Cortex of kidney (tissue), 1 donor: ENCODE measurements at places on chromosomes 6 and 20.

- no peak for DNase-seq
These were observed 378.8 kb downstream of the CDH4 start for GRCh38 chr20:61630816-61631215.

DNA sequence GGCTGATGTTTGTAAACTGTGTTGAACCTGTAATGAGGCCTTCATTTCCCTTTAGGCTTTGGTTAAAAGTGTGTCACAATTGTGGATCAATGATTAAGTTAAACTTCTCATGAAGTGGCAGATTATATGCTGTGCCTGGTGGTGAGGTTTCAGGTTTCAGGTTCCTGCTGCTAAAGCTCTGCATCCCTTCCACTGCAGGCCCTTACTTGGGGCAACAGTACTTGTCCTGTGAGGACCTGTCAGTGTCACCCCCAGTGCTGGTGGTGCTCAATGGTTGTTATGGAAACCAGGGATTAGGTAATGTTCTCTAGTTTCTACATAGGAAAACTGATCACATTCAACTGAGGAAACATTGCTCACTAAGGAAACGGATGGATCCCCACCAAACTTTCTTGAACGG is 18.5 kb downstream of the RPP21 start:
- no peak for DNase-seq

GRCh38 chr6:108947114-108947854 is 99.1 kb downstream of the ARMC2 start:
- no peak for DNase-seq

GRCh38 chr6:3427687-3428085 is 29.2 kb downstream of the SLC22A23 start:
- DNase-seq = no peak

- no peak for DNase-seq
These were observed 2.2 kb upstream of the PTPRA start for GRCh38 chr20:2871111-2871465.

DNA sequence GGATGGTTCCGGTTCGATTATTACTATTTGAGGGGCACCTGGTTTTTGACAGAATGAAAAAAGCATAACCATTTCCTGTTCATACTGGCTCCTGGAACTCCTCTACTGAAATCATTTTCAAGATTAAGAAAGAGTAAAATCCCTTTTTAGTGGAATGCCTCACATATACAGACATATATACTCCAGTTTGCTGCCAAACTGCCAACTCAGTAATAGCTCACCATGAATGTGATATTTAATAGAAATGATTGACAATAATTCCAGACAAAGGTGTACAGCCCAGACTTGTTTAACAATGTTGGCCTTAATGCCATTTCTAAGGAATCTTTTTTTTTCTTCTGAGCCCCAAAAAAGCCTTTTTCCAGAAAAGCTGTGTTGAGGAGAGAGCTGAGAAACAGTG is 93.1 kb downstream of the JAG1 start:
- DNase-seq = no peak

DNA sequence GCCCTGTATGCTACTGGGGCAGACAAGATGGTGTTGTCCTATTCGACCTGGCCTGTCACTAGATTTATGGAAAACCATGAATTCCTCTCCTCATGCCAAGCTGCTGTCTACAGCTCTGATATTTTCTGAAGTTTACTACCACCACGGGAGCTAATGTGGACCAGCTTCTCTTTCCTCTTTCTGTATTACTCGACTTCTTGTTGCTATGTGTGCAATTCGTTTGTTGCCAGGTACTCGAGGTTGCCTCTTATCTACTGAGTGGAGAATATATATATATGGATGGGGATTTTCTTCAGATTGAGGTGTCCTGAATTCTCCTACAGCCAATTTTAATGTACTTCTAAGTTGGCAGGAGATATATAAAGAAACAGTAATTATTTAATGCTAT is 34.7 kb downstream of the MAN1A1 start:
- no peak for DNase-seq

- no peak for DNase-seq
These were observed 51.6 kb downstream of the RALY start for GRCh38 chr20:34045294-34045693.

DNA sequence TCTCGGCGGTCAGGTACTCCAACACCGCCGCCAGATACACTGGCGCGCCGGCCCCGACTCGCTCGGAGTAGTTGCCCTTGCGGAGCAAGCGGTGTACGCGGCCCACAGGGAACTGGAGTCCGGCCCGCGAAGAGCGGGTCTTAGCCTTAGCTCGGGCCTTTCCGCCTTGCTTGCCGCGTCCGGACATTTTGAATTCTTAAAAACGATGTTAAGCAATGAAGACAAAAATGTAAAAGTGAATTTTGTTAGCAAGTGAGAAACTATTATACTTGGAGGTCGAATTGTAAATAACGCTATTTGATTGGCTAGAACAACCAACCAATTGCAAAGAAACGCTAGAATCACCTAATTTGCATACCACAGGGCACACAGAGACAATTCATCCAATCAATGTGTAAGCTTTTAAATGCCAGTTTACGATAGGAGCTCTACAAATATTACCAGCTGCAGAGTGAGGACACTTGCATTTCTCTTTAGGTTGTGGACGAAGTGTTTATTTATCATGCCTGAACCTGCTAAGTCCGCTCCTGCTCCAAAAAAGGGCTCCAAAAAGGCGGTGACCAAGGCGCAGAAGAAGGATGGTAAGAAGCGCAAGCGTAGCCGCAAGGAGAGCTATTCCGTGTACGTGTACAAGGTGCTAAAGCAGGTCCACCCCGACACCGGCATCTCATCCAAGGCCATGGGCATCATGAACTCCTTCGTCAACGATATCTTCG is 112.0 kb downstream of the HFE start:
- DNase-seq = no peak

- DNase-seq = no peak
These were observed 278.1 kb upstream of the JAG1 start for GRCh38 chr20:10951904-10952303.

DNA sequence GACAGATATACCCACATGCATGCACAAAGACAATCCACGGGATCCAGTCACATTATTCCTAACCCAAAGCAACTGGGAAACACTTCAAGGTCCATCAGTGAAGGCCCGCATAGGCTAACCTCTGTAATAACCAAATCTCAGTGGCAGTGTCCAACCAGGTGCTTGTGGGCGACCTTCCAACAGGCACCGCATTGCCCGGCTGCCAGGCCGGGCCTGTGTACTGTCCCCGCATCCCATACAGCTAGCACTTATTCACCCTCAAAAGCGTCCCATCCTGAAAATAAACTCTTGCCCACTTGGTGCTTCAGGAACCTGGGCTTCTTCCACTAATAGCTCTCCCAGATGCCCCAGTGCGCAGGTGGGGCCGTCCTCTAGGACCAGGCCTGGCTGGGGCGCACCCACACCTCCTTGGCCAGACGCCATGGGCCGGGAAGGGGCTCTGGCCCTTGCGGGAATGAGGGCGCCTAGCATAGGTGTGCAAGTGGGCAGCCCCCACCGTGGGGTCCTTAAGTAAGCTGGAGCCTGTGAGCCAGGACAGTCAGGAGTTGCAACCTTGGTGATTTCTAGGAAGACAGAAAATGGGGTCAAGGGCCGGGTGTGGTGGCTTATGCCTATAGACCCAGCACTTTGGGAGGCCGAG is 1.1 kb upstream of the ENTPD6 start:
- no peak for DNase-seq

DNA sequence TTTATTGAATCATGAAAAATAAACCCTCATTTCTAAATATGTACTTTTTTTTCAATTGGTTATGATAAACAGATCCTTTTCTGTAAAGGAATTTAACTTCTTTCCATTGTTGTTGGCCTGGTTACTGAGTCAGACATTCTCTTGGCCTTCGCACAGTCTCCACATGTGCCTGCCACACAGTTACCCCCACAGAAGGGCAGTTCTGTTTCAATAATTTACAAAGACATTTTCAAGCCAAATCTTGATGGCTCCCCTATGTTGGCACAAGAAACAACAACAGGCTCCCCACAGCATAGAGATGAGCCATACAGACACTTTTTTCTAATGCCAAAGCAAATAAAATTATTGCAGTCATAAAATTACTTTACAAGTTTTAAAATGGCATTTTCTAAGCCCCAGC is 55.6 kb upstream of the BEND6 start:
- DNase-seq = no peak

DNA sequence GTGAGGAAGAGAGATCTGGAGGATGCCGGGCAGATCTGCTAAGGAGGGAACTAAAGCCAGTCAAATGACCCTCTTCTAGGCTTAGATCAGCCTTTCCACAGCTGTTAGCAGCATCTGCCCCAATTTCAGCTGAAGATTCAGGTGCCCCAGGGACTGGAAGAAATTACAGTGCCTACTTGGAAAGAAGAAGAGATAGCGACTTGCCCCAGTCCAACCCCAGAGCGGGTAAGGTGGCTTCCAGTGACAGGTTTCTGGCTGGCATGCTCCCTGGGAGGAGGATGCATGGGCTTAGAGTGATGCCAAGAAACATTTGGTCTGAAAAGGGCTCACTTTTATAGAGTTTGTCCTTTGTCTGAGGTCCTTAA is 620 bp downstream of the TJAP1 start:
- DNase-seq = no peak

GRCh38 chr20:38147751-38148150 is 17.3 kb downstream of the TGM2 start:
- no peak for DNase-seq

GRCh38 chr6:42505385-42505718 is 53.6 kb upstream of the TRERF1 start:
- DNase-seq = no peak

DNA sequence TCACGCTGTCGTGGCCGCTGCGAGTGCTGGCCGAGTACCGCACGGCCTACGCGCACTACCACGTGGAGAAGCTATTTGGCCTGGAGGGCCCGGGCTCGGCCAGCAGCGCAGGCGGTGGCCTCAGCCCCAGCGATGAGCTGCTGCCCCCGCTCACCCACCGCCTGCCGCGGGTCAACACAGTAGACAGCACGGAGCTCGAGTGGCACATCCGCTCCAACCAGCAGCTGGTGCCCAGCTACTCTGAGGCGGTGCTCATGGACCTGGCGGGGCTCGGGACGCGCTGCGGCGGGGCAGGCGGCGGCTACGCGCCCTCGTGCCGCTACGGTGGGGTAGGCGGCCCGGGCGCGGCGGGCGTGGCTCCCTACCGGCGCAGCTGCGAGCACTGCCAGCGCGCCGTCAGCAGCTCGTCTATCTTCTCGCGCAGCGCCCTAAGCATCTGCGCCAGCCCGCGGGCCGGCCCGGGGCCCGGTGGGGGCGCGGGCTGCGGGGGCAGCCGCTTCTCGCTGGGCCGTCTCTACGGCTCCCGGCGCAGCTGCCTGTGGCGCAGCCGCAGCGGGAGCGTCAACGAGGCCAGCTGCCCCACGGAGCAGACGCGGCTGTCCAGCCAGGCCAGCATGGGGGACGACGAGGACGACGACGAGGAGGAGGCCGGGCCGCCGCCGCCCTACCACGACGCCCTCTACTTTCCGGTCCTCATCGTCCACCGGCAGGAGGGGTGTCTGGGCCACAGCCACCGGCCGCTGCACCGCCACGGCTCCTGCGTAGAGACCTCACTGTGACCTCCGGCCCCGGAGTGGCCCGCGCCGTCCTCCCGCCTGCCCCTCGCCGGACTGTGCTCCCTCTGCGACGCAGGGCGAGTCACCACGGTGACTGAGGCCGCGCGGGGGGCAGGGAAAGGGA is 5.7 kb downstream of the TMEM151B start:
- no peak for DNase-seq

DNA sequence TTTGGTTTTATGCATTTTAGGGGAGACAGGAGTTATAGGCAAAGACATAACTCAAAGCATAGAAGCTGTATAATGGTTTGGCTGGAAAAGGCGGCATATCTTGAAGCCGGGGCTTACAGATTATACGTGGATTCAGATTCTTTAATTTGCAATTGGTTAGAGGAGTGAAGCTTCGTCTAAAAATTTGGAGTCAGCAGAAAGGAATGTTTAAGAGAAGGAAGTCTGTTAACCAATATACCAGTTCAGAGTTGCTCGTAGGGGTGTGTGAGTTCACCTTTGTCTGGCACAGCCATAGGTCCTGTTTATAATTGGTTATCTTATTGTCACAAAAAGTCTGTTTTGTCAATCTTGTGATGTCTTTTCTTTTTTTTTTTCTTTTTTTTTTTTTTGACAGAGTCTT is 8.9 kb downstream of the ARHGAP40 start:
- no peak for DNase-seq

GRCh38 chr6:32202186-32202585 is 9.7 kb upstream of the GPSM3 start:
- DNase-seq = no peak

DNA sequence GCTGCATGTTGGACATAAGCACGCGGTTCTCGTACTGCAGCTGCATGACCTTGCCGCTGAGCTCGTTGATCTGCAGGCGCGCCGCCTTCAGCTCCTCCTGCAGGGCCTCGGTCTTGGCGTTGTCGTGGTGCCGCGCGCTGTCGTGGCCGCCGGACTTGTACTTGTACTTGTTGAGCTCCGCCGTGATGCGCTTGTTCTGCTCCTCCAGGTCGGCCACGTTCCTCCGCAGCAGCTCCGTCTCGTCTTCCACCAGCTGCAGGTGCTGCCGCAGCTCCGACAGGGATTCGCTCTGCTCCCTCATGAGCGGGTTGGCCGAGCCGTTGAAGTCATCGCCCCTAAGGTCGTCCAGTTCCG is 16.6 kb upstream of the KIAA0408 start:
- DNase-seq = no peak

DNA sequence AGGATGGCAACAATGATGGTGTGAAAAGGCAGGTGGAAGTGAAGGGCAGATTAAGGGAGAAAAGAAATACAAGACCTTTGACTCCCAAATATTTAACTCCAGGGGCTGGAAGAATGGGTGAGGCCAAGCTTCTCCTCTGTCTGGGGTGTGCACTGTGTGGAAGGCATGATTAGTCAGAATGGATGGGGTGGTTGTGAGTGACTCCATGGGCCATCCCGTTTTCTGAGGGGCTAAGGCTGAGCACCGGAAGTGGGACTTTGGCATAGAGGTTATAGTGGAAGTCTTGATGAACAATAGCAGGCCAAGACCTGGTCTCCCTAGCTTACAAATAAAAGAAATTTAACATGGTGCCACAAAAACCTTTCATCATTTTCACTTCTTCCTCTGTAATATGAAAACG is 12.1 kb downstream of the E2F3 start:
- DNase-seq = no peak

- no peak for DNase-seq
These were observed 305.2 kb downstream of the ESR1 start for GRCh38 chr6:152112491-152113261.

DNA sequence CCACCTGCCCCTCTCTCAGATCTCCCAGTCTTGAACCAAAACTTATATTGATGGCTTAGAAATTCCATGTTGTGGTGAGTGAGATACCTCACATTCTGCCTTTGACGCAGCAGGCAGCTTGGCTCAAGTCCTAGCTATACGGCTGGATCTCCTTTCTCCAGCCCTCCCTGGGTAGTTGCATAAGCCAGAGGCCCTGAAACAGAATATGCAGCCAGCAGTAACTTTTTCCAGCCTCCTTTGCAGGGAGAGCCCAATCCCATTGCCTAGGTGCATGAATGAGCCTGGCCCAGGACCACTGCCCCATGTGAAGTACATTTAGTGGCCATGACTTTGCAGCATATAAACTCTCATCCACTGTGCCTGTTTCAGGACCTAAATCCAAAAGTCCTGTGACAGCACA is 202.2 kb upstream of the CDYL start:
- no peak for DNase-seq

- no peak for DNase-seq
These were observed 136.8 kb upstream of the BTBD3 start for GRCh38 chr20:11780765-11781369.

GRCh38 chr20:32681175-32682084 is 7.7 kb upstream of the C20orf203 start:
- no peak for DNase-seq
